ENCODE measurements at places on chromosomes 16 and 17. TPM values are rescaled to one million over a fixed set of nuclear protein-coding genes. Genes with fewer than 3 reads are reported as not detected.
A peak's percentile ranks its signal among the peaks of the same experiment; 100 is the strongest.

Gene CCDC78
- 0.16 TPM for total RNA-seq

- H3K4me3 ChIP-seq, result no peak overlapping the region
- no peak overlapping the region for H3K27ac ChIP-seq
- no peaks in the 10 kb centered on the region for H3K27me3 ChIP-seq
Measured at GRCh38 chr16:11051879-11052808, 107.8 kb downstream of the CLEC16A start.

Gene SOST
- not detected for total RNA-seq

DNA sequence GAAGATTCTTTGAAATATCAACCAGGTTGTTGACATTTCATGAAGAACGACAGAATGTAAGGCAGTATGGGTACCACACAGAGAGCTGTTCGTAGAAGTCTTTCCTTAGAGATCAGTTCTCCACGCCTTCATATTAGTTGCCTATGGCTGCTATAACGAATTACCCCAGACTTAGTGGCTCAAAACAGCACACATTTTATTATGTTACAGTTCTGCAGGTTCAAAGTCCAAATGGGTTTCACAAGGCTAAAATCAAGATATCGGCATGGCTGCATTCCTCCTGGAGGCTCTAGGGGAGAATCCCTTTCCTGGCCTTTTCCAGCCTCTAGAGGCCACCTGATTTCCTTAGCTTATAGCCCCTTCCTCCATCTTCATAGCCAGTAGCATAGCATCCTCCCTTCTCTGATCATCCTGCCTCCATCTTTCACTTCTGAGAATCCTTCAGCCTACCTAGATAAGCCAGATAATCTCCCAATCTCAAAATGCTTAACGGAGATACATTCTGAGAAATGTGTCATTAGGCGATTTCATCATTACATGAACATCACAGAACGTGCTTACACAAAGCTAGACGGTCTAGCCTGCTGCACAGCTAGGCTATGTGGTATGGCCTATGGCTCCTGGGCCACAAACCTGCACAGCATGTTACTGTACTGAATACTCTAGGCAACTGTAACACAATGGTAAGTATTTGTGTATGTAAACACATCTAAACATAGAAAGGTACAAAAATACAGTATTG, 26.0 kb downstream of the ERCC4 start:
- H3K4me3 ChIP-seq, result no peak overlapping the region
- no peaks in the 10 kb centered on the region for H3K36me3 ChIP-seq
- H3K27ac ChIP-seq, result no peak overlapping the region

Gene DHX8
- total RNA-seq, result 26.0 TPM

Gene NT5M
- total RNA-seq, result 0.83 TPM

Gene ITGAD
- total RNA-seq, result 0.06 TPM

Gene ACSM2A
- total RNA-seq, result 0.28 TPM

Gene RNF43
- total RNA-seq, result 12.5 TPM

DNA sequence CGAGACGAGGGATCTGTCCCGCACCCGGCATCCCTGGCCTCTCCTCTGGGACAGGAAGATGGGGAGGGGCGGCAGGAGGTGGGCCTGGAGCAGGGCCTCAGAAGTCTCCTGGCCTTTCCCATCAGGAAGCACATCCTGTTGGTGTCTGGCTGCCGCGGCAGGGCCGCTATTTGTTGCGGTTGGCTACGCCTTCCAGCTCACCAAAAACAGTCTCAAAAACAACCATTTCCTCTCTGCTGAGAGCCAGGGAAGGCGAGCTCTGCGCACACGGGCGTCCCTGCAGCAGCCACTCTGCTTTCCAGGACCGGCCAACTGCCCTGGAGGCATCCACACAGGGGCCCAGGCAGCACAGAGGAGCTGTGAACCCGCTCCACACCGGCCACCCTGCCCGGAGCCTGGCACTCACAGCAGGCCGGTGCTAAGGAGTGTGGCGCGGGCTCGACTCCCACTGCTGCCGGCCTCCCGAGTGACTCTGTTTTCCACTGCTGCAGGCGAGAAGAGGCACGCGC, at the start of gene TMEM204:
Gene TMEM204 (plus strand): TSS at position 224 of the 509 bp plus-strand sequence. CDS start 610 bp downstream, outside the sequence.
- H3K27me3 ChIP-seq, result no peaks in the 10 kb centered on the region
- H3K27ac ChIP-seq, result peak within 1 kb of the TSS; percentile 33
- no peak for DNase-seq

DNA sequence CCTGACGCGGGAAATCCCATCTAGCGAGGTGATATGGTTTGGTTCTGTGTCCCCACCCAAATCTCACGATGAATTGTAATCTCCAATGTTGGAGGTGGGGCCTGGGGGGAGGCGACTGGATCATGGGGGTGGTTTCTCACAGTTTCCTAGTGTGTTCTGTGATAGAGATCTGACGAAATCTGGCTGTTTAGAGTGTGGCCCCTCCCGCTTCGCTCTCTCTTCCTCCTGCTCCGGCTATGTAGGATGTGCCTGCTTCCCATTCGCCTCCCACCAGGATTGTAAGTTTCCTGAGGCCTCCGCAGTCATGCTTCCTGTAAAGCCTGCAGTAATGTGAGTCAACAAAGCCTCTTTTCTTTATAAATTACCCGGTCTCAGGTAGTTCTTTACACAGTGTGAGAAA, 31.6 kb downstream of the IFT140 start:
- H3K27me3 ChIP-seq, result no peaks in the 10 kb centered on the region
- no peak overlapping the region for H3K4me3 ChIP-seq
- no peaks in the 10 kb centered on the region for H3K36me3 ChIP-seq
- H3K4me1 ChIP-seq, result no peaks in the 10 kb centered on the region
- no peak overlapping the region for H3K27ac ChIP-seq
- no peak for DNase-seq

DNA sequence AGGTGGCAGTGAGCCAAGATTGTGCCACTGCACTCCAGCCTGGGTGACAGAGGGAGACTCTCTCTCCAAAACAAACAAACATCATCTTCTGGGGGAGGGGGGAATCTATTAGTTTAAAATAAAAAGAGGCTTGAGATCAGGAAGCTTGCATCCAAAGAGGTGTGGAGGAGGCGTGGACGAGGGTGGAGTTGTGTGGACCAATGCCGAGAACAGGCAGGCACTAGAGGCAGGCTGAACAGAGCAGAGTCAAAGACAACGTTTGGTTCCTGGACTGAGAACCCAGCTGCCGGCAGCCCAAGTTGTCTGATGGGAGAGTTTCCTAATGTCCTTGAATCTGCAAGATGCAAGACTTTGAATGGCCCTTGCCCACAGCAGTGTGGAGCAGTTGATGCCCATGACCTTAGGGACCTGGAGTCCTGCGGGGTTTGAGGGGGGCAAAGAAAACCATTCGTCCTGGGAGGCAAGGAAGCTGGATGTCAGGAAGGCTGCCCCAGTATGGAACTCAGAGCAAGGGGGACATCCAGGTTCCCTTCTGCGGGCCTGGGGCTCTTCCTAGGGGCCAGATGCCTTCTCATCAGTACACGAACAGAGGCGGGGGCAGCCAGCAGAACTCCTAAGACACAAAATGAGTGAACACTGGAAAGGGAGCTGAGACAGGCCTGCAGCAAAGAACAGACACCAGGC, 9.2 kb downstream of the TBC1D16 start:
- no peaks in the 10 kb centered on the region for H3K27me3 ChIP-seq
- peaks cover 35% of the 10 kb centered on the region for H3K4me1 ChIP-seq
- no peak overlapping the region for H3K27ac ChIP-seq
- H3K36me3 ChIP-seq, result no peaks in the 10 kb centered on the region
- DNase-seq, result peak; percentile 71

DNA sequence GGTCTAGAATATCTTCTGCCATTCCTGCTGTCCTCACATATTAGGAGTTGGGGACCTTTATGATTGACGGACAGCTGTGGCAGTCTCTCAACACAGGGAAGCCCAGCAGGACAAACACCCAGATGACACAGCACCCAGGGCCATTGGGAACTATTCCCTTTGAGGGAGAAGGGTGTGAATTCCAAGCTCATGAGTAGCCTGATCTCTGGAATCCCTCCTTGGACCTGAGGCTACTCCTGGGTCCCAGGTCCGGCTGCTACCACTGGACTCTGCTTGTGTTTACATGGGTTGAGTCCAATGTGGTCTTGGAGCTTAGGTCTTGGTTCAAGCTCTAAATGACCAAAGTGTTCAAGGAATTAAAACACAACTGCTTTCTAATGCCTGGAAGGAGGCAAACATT, 78.9 kb downstream of the SLC6A2 start:
- H3K36me3 ChIP-seq, result no peaks in the 10 kb centered on the region
- no peak overlapping the region for H3K27ac ChIP-seq
- no peak for DNase-seq
- no peaks in the 10 kb centered on the region for H3K4me1 ChIP-seq
- H3K4me3 ChIP-seq, result no peak overlapping the region

- H3K36me3 ChIP-seq, result no peaks in the 10 kb centered on the region
- H3K4me3 ChIP-seq, result no peak overlapping the region
- no peaks in the 10 kb centered on the region for H3K4me1 ChIP-seq
- H3K27ac ChIP-seq, result no peak overlapping the region
Measured at GRCh38 chr16:22267764-22268163, 29.4 kb upstream of the POLR3E start.

- H3K4me1 ChIP-seq, result no peaks in the 10 kb centered on the region
- no peak overlapping the region for H3K27ac ChIP-seq
- no peaks in the 10 kb centered on the region for H3K36me3 ChIP-seq
- no peak for DNase-seq
Measured at GRCh38 chr17:31650756-31651520, 208.1 kb downstream of the COPRS start.

DNA sequence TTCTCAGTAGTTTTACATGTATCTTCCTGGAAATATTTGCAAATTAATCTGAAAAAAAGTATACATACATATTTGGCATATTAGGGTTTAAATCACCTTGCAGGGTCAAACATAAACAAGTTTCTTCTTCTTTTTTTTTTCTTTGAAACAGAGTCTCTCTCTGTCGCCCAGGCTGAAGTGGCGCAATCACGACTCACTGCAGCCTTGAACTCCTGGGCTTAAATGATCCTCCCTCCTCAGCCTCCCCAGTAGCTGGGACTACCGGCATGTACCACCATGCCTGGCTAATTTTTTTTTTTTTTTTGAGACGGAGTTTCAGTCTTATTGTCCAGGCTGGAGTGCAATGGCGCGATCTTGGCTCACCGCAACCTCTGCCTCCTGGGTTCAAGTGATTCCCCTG, 12.6 kb upstream of the FUS start:
- no peak overlapping the region for H3K27ac ChIP-seq
- no peak overlapping the region for H3K4me3 ChIP-seq
- no peaks in the 10 kb centered on the region for H3K36me3 ChIP-seq

Gene SAMD14
- total RNA-seq, result 0.86 TPM

GRCh38 chr17:48611681-48612455, 1.1 kb upstream of the HOXB7 start:
- no peak overlapping the region for H3K27ac ChIP-seq
- H3K36me3 ChIP-seq, result no peaks in the 10 kb centered on the region
- H3K4me3 ChIP-seq, result peak overlapping the region; percentile 62
- no peak for DNase-seq
- peaks cover 17% of the 10 kb centered on the region for H3K27me3 ChIP-seq
- peaks cover 5% of the 10 kb centered on the region for H3K4me1 ChIP-seq

DNA sequence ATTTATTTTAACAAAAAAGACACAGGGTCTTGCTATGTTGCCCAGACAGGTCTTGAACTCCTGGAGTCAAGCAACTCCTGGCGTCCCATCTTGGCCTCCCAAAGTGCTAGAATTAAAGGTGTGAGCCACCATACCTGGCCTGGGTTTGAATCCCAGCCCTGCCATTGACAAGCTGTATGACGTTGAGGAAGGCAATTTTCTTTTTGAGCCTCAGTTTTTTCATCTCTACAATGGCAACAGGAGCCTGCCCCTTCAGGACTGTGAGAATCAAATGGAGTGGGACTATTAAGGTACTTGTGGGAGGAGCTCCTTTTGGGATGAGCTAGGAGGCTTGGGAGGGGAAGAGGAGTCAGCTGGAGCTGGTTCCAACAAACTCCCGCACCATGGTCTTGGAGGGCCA, 6.2 kb downstream of the RARA start:
- H3K4me3 ChIP-seq, result no peak overlapping the region
- H3K4me1 ChIP-seq, result peaks cover 24% of the 10 kb centered on the region
- H3K27ac ChIP-seq, result peak overlapping the region; percentile 22
- no peaks in the 10 kb centered on the region for H3K36me3 ChIP-seq
- DNase-seq, result no peak

- H3K4me1 ChIP-seq, result peaks cover 4% of the 10 kb centered on the region
- H3K27ac ChIP-seq, result no peak overlapping the region
- H3K36me3 ChIP-seq, result no peaks in the 10 kb centered on the region
- no peak overlapping the region for H3K4me3 ChIP-seq
Measured at GRCh38 chr17:64596439-64596838, 65.7 kb downstream of the SMURF2 start.

DNA sequence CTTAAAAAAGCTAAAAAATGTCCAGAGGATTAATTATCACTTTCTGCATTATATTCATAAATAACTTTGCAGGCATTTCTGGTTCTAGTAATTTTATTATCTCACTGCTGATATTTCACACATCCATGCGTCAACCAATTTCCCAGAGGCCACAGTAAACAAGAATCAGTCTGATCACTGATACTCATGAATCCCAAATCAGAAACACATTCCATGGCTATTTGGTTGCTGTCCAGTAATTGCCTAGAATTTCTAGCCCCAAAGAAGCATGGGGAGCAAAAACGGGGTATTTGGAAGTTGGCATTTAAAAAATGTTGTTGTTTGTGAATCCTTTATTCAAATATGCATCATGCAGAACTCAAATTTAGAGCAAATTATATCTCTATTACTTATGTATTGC, 244.8 kb downstream of the CDH8 start:
- H3K4me1 ChIP-seq, result no peaks in the 10 kb centered on the region
- no peak for DNase-seq
- H3K4me3 ChIP-seq, result no peak overlapping the region
- H3K27me3 ChIP-seq, result no peaks in the 10 kb centered on the region
- H3K36me3 ChIP-seq, result no peaks in the 10 kb centered on the region

DNA sequence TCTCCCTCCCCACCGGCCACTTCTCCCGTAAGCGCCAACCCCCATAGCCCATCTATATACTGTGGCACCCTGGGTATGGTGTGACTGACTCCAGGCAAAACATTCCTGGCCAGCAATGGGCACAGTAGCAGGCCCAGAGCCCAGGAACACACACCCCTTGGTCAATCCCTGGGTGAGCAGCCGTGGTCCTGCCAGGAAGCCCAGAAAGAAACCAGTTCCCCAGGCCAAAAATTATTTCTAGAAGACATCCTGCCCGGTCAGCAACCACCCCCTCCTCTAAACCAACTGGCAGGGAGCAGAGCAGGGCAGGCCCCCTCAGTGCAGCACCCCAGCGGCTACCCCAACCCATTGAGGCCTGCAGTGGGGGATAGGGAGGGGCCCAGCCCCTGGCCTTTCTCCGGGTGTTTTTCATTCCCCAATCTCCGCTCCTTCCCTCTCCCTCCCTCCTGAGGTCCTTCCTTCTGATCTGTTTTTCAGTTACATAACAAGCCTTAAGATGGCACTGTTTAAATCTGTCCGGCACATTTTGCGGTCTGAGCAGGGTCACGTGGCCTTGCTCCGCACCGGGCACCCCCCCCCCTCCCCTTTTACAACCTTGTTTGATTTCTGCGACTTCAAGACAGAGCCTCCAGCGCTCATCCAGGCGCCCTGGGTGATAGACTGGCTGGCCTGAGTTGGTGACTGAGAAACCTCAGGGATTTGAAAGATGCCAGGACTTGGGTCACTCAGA, 2.0 kb downstream of the NPTX1 start:
- H3K4me1 ChIP-seq, result peaks cover 23% of the 10 kb centered on the region
- H3K27ac ChIP-seq, result no peak overlapping the region
- no peak overlapping the region for H3K4me3 ChIP-seq
- H3K36me3 ChIP-seq, result no peaks in the 10 kb centered on the region
- no peaks in the 10 kb centered on the region for H3K27me3 ChIP-seq

Gene ASGR2
- 0.31 TPM for total RNA-seq

Gene KRTAP4-5
- not detected for total RNA-seq

Gene TGFB1I1
- 1.1 TPM for total RNA-seq

GRCh38 chr16:58937661-58938060, 203.5 kb upstream of the GOT2 start:
- no peaks in the 10 kb centered on the region for H3K36me3 ChIP-seq
- no peaks in the 10 kb centered on the region for H3K27me3 ChIP-seq
- no peak overlapping the region for H3K27ac ChIP-seq
- no peak overlapping the region for H3K4me3 ChIP-seq
- no peak for DNase-seq
- H3K4me1 ChIP-seq, result no peaks in the 10 kb centered on the region

Data from pancreas (tissue), 10 donors.